ENCODE measurements at places on chromosomes 4 and X. TPM values are rescaled to one million over a fixed set of nuclear protein-coding genes. Genes with fewer than 3 reads are reported as not detected.

The FAM47C gene
- total RNA-seq: not detected

The LRRC66 gene
- total RNA-seq: 0.25 TPM

The CT45A3 gene
- total RNA-seq: not detected

The CHRDL1 gene
- total RNA-seq: not detected

The PLAC1 gene
- not detected for total RNA-seq

The MAGEA9B gene
- total RNA-seq: not detected

The CCDC149 gene
- not detected for total RNA-seq

The MAGEA2B gene
- total RNA-seq: not detected

The MSMO1 gene
- 91.5 TPM for total RNA-seq

The MAB21L2 gene
- total RNA-seq: not detected

Data from OCI-LY7 (cell line).